Stimulated activated CD4-positive, alpha-beta T cell treated with anti-CD3 and anti-CD28 coated beads, Interleukin-12 subunit alpha, Interleukin-12 subunit beta, amount 100 ng/mL, for 48 hours (primary cell): ENCODE measurements at places on chromosomes 2 and 18.

- no peak for DNase-seq
Observed at GRCh38 chr2:201126308-201127151, 10.6 kb downstream of the CFLAR start.

DNA sequence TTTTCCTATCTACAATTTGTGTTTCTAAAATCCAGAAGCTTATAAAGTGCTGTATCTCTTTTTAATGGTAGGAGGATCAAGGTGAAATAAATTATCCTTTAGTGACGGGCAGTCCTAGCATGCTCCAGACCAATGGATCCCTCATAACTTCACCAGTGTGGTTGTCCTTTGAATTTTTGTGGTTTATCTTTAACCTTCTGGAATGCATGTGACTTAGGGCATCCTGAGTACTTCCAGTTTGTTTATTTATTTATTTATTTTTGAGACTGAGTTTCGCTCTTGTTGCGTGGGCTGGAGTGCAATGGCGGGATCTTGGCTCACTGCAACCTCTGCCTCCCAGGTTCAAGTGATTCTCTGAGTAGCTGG, 40.4 kb downstream of the NUP35 start:
- DNase-seq, result no peak

GRCh38 chr2:52934920-52935640, 832.5 kb upstream of the CHAC2 start:
- DNase-seq, result no peak

DNA sequence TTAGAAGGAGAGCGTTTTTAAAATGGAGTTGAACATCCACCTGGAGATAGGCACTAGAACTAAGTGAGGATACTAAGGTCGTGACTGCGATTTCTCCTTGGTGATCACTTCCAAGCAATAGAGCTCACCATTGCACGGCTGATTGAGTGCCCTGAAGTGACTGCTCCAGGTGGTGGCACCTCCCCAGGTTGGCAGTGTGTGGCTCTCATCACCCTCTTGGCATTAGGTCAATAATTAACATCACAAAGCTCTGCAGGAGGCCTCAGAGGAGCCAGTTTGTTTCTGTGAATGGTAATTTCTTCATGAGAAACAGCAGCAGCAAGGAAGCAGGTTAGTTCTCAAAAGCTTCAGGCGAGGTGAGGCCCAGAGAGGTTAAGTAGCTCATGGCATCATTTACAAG, 259.6 kb downstream of the CLIP4 start:
- DNase-seq, result no peak

GRCh38 chr2:142134911-142135310, 4.1 kb upstream of the LRP1B start:
- no peak for DNase-seq

- DNase-seq, result peak; percentile 22
Observed at GRCh38 chr18:9861933-9862332, 23.8 kb upstream of the TXNDC2 start.

- DNase-seq, result no peak
Observed at GRCh38 chr2:85922199-85922598, 33.4 kb upstream of the ST3GAL5 start.

DNA sequence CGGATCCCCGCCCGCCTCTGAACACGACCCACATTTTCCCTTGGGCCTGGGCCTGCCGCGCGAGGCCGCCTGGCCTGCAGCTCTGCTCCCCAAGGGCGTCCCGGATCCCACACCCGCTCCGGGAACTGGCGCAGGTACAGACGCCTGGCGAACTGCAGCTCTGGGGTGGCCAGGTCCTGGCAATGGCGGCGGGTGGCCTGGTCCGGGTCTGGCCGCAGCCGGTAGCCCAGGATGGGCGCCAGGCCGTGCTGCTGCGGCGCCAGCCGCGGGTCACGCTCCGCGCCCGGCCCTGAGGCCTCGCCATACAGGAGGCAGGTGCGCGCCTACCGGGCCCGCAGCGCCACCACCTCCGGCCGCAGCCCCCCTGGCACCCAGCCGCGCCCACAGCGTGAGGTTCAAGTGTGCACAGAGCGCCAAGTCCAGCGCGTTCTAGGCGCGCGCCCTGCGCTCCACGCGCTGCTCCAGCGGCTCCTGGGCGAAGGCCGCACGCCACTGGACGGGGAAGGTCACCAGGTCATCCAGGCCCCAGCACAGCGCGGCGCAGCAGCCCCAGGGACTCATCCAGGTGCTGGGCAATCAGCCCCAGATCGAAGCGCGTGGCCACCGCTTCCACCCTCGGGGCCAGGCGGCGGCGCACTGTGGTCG, 9.5 kb downstream of the AQP12A start:
- no peak for DNase-seq

GRCh38 chr18:51668607-51669006, 471.1 kb upstream of the MEX3C start:
- no peak for DNase-seq

GRCh38 chr2:69789772-69790600, 39.5 kb upstream of the GMCL1 start:
- DNase-seq, result no peak

GRCh38 chr18:71398531-71398930, 1109.7 kb downstream of the SOCS6 start:
- no peak for DNase-seq

DNA sequence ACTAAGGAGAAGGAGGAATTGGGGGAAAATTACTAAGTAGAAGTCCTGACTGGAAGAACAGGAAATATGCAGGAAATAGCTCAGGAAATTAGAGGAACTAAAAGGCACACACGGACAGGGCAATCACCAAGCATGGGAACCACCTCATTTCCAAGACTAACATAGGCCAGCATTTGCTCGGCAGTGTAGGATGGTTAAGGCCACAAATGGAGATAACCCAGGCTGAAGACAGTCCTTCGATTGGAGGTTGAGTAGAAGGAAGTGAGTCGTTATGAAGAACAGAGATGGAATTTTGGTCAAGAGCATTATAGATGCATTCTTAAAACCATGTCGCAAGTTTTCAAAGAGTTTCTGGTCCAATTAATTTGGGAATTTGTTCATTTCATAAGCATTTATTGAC, 401.4 kb downstream of the ALK start:
- DNase-seq, result no peak

- DNase-seq, result no peak
Observed at GRCh38 chr2:153819074-153819473, 52.6 kb upstream of the GALNT13 start.

GRCh38 chr2:222688917-222689316, 17.5 kb downstream of the MOGAT1 start:
- DNase-seq, result no peak

DNA sequence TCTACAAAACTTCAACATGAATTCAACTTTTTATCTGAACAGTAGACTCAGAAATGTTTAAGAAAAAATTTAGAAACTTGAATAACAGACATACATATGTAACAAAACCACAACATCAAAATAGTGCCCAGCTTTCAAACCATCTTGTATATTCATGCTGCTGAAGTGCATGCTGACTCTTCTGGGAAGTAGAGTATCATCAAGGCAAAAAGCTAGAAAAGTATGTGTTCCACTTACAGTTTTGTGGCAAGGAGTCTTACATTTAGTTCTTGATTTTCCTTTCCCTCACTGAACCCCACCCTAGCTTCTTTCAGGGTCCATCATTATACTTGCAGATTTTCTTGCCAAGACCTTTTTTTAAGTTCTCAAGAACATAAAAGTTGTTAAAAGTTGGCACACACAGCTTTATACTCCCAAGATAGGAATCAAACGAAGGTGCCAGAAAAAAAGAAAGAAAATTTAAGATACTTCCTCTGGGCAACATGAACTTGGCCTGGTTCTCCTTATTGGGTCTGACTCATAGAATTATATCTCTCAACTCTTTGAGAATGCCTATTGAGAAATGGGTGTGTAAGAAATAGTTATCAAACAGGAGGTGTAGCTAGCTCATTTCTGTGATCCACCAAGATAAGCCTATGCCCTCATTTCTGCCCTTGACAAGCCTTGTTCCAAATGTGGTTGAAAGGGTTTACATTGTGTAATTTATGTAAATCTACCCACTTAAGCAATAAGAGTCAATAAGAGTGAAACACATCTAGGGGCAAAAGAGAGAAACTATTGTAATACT, 667.6 kb upstream of the ACVR2A start:
- no peak for DNase-seq

GRCh38 chr18:12828116-12829051, 55.7 kb downstream of the PTPN2 start:
- no peak for DNase-seq

DNA sequence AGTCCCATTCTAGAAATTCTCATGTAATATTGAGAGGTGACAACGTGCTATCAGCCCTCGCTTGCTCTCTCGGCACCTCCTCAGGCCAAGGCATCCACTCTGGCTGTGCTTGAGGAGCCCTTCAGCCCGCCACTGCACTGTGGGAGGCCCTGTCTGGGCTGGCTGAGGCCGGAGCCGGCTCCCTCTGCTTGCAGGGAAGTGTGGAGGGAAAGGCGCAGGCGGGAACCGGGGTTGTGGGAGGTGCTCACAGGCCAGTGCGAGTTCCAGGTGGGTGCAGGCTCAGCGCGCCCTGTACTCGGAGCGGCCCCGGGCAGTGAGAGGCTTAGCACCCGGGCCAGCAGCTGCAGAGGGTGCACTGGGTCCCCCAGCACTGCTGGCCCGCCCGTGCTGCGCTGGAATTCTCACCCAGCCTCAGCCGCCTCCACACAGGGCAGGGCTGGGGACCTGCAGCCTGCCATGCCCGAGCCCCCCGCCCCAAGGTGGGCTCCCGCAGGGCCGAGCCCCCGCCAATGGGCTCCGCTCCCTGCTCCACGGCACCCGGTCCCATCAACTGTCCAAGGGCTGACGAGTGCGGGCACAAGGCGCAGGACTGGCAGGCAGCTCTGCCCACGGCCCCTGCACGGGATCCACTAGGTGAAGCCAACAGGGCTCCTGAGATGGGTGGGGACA, 1680.6 kb upstream of the LRRTM1 start:
- no peak for DNase-seq

DNA sequence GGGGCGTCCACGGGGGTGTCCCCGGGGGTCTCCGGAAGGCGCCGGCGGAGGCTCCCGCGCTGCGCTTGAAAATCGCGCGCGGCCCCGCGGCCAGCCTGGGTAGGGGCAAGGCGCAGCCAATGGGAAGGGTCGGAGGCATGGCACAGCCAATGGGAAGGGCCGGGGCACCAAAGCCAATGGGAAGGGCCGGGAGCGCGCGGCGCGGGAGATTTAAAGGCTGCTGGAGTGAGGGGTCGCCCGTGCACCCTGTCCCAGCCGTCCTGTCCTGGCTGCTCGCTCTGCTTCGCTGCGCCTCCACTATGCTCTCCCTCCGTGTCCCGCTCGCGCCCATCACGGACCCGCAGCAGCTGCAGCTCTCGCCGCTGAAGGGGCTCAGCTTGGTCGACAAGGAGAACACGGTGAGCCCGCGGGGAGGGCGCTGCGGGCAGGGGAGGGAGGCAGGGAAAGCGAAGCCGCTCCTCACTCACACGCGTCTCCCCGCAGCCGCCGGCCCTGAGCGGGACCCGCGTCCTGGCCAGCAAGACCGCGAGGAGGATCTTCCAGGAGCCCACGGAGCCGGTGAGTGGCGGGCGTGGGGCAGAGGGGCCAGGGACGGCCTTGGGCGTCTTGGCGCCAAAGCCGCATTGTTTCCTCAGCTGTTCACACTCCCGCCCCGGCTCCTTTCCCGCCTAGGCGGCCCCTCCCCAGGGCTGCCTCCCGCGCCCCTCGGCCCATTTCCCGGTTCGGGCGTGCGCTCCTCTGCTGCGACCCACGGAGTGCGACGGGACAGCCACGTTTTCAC, at the start of gene RRM2:
Gene RRM2, plus strand, starts transcription at position 240 of the 781 bp plus-strand sequence. Its CDS starts 60 bp downstream, at position 300.
- peak; percentile 89 for DNase-seq

DNA sequence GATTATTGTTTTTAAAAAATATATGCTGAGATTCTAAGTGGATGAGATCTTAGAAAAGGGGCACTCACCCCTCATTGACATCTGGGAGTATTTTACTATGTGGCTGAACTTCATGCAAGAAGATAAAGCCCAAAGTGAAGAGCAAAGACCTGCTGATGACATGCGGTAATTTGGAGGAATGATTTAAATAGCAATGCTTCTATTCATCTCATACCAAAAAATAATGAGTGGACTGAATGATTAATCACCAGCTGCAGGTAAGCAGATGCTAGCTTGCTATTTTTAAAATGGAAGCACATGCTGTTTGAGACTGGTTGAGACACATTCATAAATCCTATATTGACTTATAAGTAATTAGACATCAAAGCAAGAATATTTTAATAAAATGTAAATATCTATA, 12.7 kb upstream of the CDK15 start:
- DNase-seq, result no peak

DNA sequence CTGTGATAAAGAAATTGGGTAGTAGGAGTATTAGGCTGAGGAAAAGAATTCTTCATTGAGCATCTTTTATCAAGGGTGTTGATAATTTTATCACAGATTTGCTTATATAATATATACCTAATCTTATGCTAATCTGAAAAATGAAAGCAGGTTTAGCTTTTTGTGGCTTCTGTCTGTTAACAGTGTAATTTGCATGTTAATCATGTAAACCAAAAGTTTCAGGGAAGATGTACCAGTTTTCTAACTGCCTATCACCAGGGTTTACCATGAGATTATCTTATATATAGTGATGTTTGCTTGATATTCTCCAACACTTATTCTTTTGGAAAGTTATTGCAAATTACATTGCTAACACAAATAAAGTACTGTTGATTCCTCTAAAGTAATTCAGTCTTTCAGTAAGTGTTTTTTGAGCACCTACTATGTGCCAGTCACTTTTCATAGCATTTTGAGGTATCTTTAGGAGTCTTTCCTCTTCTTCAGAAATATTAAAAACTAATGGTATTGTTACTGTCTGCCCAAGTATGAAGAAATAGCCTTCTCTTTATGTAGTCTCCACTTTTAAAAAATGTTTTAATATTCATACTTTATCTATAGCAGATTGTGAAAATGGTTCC, 41.6 kb downstream of the GCC2 start:
- DNase-seq, result no peak

DNA sequence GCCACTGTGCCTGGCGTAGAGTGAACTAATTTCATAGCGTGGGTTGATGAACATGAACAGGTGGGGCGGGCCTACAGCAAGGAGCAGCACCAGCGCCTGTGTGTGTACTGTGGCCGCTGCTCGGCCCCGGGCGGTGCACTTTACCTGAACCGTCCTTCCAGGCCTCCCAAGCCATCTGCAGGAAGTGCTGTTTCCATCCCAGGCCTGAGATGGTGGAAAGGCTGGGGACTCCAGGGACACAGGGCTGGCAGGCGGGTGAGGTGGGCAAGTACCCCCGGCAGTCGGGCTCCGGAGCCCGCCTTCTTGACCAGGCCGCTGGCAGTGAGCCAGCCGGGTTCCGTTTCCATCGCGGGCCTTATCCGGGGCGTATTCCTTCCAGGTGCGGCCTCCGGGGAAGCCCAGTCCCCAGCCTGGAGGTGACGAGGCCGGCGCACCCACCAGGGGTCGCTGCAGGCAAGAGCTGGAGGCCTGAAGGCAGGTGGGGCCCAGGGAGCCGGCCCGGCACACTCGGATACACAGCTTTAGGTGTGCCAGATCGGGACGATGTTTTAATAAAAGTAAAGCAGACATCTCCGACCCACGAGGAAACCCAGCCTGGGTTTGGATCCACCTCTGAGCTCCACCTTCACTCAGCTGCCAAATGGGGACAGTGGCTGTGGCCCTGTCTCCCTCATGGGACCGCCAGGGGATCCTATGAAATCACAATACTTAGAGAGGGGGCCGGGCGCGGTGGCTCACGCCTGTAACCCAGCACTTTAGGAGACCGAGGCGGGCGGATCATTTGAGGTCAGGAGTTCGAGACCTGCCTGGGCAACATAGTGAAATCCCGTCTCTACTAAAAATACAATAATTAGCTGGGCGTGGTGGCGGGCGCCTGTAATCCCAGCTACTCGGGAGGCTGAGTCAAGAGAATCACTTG, 22.7 kb upstream of the PDIA6 start:
- DNase-seq, result peak; percentile 64

- DNase-seq, result no peak
Observed at GRCh38 chr2:213224366-213224765, 59.9 kb upstream of the SPAG16 start.

GRCh38 chr2:36389091-36389564, 33.5 kb downstream of the CRIM1 start:
- no peak for DNase-seq

- DNase-seq, result no peak
Observed at GRCh38 chr2:112831946-112832840, 4.4 kb downstream of the IL1B start.
